Upper lobe of left lung (tissue), 6 donors: ENCODE measurements at places on chromosomes 7 and 10.

DNA sequence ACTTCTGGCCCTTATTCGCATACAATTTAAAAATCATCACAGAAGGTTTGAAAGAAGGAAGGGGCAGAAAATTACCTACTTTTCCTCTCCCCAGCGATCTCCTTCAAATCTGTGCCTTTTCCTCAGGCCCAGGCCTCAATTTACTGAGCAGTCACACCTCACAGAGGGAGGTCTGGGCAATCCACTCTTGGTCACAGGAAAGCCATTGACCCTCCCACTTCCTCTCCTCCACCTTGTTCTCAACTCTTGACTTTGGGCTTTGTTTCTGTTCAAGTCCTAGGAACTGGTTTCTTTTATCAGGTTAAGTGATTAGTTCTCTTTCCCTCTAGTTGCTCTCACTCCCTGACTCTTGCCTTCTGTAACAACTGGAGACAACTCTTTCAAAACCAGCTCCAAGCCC is 37.0 kb upstream of the ATRNL1 start:
- no peak for DNase-seq

- DNase-seq: no peak
These were observed 96.3 kb upstream of the DDC start for GRCh38 chr7:50661345-50662040.

DNA sequence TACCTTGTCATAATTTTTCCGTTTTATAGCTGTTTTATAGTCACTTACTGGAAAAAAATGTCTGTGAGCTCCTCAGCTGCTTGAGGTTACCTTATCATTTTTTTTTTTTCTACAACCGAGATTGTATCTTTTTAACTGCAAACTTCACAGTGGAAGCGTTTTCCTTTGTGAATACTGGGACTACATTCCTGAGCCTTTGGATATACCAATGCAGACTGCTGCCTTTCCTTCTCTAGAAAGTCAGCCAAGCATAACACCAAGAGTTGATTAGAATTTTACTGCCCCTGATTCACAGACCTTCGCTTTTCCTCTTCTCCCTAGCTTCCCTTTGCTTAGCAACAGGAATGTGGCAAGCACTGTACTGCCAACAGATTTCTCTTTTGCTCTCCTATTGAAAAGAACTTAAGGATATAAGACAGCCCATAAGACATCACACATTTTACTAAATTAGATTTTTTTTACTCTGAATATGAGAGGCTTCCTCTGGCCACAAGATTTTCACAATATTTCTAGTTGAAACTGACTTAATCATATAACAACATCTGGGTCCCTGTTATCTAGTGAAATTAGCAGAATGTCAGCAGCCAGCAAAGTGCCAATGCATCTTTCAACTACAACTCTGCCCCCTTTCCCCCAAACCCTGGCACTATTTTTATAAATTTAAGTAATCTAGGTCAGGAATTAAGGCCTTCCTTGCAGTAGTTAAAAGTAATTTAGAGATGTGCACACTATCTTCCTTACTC is 170.6 kb downstream of the PRKG1 start:
- DNase-seq: no peak

- no peak for DNase-seq
These were observed 62.7 kb downstream of the SUGCT start for GRCh38 chr7:40197527-40197926.

- no peak for DNase-seq
These were observed 222.2 kb upstream of the SH2B2 start for GRCh38 chr7:102064361-102065025.

- DNase-seq: no peak
These were observed 284.4 kb downstream of the CRPPA start for GRCh38 chr7:16136896-16137295.
